Glomerular endothelial cell (primary cell): ENCODE measurements at places on chromosomes 6 and 20. TPM values are rescaled to one million over a fixed set of nuclear protein-coding genes. Genes with fewer than 3 reads are reported as not detected.

GRCh38 chr6:95660544-95660943 is 83.2 kb downstream of the MANEA start:
- no peak for DNase-seq

DNA sequence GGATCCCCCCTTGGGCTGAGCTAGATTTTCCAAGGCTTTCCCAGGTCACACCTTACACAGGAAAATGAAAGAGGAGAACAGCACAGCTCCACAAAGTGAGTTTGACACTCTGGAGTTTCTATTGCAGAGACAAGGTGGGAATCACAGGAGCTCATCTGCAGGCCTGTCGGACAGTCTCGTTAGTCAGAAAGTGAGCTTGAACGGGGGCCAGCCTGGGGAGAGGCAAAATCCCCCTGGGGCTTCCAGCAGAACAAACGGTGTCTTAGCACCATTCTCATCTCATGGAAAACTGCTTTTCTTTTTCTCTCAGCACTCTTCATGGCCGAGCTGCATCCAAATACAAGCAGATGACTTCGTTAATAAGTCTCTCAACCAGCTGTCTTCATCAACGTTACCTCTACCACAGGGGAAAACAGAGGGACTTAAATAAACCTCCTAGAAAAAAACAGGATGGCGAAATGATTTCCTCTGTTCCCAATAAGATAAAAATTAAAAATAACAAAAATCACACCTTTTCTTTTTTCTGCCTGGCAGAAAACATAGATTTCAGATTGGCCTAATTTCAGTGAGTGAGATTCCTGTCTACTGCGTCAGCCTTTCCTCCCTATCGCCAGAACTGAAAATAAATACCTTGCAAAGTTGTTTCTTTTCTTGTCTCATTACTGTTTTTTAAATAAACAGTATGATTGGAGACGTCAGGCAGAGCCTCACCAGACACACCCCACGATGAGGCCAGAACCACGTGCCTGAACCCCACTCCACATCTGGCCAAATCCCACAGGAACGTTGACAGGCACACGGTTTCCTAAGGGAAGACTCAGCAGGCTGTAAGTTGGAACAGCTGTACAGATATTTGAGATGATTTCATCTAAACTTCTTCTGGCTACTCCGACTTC is 219.0 kb downstream of the TTLL2 start:
- DNase-seq, result peak; percentile 10

DNA sequence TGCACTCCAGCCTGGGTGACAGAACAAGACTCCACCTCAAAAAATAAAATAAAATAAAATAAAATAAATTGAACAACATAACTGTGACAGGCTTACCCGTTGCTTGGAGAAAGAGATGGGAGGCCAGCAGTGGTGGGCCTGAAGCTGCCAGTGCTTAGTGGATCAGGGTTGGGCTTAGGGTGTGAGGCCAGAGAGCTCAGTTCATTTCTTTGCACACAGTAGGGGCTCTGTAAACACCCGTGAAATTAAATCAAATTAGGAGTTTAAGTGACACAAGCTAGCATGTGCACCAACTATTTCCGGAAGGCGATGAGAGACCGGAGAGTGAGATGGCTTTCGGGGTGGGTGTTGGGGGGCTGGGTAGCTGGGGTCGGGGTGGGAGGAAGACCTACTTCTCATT is 25.8 kb upstream of the TTPAL start:
- DNase-seq, result no peak

DNA sequence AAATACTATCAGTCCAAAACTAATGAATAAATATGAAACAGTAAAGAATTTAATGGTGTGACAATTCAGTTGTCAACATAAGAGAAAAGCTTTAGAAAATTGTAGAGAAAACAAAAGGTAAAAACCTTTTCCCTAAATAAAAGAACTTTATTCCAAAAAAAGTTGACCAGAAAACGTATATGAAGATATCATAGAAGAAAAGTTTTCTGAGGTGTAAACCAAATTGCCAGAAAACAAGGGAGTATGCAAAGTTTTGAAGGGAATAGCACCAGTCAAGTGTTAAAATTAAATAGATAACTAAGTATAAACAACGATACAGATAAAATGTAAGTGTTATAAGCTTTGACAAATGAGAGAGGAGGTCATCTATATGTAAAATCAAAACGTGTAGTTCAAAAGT is 104.9 kb downstream of the HIVEP1 start:
- DNase-seq, result no peak

The UST gene
- 2.0 and 21.0 TPM in 2 replicates for total RNA-seq

The SLC17A1 gene
- not detected in 2 replicates for total RNA-seq
